ENCODE measurements at places on chromosomes 4 and X.

GRCh38 chr4:135239964-135240363, 1038.4 kb upstream of the PABPC4L start:
- no peak for DNase-seq

DNA sequence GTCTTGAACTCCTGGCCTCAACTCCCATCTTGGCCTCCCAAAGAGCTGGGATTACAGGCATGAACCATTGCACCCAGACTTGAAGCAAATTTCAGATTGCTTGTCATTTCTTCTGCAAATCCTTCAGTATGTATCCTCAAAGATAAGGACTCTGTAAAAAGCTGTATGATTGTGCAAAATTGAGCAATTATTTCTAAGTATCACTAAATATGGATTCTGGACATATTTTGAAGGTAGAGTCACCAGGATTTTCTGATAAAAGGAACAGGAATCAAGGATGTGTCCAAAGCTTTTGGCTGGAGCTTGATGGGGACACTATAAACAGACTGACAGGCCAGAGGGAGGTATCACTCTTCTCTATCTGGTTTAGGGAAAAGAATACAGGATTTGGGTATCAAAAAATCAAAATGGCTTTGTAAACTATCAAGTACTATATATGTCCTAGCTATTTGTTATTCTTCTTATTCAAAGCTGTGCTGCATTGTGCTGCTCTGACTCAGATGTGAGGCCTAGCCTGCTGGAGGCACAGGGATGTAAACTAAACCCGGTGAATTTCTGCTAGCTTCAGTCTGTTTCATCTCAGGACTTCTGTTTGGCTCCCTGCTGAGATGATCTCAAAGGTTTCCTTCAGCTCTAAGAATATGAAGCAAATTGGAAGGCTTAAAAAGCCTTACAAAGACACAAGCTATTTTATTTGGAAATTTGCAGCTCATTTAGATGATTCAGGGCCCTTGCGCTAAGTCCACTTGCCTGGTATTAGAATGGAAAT, 8.3 kb downstream of the RPS4X start:
- no peak for DNase-seq

GRCh38 chrX:84469226-84469625, 33.0 kb downstream of the HDX start:
- no peak for DNase-seq

GRCh38 chrX:105173071-105173470, 47.4 kb downstream of the TEX13A start:
- DNase-seq, result no peak
